ENCODE measurements at places on chromosomes 16 and 17.
A peak's percentile ranks its signal among the peaks of the same experiment; 100 is the strongest.

GRCh38 chr17:66950325-66950724 lies 14.2 kb upstream of the CACNG4 start:
- no peak for DNase-seq

GRCh38 chr16:79154086-79154485 lies 446.5 kb downstream of the MAF start:
- no peak for DNase-seq

DNA sequence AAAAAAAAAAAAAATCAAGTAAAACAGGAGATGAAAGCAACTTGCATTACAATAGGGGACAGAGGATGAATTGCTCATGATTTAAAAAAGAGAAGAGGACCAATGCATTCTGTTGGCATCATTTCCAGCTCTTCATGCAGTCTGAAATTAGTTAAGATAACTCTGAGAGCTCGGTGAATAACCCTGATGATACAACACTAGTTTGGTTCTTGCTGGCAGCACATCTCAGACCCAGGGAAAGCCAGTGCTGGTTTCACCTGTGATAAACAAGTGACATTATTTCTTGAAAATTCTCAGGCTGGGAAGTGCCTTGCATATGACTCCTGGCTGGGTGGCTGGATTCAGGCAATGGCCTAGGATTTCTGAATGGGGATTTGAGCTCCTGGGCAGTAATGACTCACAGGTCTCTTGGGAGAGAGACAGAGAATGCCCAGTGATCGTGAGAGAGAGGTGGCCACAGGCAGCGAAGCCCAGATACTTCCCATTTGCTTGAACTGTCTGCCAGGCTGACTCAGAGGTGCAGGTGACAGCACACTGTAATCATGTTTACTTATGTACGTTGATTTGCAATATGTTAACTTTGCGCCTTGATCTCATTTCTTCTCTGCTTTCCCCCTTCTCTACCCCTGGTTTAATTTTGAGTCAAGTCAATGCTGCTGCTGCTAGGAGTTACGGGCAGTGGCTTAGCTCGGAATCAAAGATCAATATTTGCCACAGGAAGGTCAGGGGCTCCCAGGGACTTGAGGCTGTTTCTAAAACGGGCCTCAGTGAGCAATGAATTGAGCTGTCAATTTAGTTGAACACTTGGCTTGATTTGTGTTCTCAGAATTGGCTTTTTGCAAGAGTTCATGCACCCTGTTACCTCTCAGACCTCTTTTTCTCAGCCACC lies 27.1 kb downstream of the ARSG start:
- DNase-seq: no peak

DNA sequence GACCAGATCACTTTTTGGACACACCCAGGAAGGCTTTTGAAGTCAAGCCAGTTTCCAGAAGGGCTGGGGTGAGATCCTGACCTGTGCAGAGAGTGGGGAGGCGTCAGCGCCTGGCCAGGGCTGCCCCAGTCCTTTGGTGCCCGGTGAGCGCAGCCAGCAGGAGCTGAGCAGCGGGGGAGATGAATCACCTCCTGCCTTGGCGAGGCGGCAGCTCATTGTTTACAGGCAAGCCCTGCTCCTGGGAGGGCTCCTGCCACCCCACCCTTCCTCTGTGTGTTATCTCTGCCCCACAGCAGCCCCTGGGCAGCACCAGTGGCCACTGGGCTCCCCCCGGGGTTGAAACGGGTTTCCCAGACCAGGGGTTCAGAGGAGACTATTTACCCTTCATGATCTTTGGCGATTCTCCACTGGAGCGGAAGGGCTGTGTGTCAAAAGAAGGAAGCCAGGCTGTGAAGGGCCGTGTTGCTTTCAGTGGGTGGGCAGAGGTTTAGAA lies 14.1 kb upstream of the ITGB4 start:
- no peak for DNase-seq

DNA sequence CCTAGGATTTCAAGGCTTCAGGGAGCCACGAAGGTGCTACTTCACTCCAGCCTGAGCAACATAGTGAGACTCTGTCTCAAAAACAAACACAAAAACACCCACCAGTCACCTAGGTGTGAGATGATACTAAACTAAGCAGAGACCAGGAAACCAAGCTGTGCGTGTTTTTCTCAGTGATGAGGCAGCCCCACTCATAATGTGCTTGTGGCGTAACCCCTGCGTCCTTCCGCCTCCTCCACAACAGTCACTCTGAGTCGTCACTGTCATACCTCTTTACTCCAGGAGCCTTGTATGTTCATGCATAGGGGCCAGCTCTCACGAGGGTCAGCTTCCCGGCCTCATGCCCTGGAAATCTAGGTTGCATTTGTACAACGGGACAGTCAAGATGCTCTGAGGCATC lies 31.1 kb upstream of the SLC47A1 start:
- DNase-seq: no peak

DNA sequence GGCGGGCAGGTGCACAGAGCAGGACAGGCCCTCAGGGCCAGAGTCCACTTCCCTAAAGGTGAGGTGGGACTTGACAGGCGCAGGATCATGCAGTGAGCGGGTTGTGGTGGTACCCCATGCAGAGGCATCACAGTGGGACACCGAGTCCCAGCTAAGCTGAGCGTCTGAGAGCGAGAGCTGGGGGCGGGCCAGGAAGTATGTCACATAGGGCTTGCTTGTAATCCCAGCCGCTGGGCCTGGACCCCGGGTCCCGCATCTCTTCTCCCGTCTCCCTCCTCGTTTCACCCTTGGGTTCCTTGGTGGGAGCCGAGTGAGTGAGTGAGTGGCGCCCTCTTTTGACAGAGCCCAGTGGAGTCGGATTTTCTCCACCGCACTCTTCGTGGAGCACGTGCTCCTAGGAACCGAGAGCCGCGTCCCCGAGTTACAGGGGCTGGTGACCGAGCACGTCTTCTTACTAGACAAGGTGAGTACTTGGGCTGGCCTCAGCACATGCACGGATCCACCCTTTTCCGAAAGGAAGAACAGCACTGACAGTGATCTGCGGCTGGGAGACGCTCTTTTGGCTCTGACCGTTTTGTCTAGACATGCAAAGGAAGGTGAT lies 50.8 kb upstream of the ENDOV start:
- DNase-seq: peak; percentile 26

- no peak for DNase-seq
Measured at GRCh38 chr16:84418056-84418849, 49.9 kb downstream of the ATP2C2 start.

GRCh38 chr16:9095656-9096397 lies 4.4 kb downstream of the HAPSTR1 start:
- no peak for DNase-seq

DNA sequence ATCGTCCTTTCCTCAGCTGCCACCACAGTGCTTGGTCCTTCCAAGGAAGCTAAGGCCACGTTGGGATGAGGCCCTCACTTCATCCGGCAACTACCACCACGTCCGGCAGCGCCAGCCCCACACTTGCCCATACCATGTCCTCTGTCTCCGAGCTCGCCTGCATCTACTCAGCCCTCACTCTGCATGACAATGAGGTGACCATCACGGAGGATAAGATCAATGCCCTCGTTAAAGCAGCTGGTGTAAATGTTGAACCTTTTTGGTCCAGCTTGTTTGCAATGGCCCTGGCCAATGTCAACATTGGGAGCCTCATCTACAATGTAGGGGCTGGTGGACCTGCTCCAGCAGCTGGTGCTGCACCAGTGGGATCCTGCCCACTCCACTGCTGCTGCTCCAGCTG lies 44.9 kb downstream of the TTC19 start:
- no peak for DNase-seq

DNA sequence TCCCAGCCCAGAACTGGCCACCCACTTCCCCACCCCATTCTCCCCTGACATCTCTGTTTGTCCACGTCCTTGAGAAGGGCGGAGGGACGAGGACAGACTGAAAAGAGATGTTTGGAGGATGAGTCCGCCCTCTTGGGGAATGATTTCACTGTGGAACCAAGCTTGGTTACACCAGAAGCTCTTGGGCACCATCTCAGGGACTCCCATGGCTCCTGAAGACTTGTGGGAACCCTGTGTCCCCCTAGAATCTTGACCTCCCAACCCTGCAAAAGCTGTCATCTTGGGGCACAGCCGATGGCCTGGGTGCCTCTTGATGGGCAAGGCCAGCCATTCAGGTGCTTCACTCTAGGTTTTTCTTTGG lies 25.9 kb upstream of the LITAF start:
- DNase-seq: no peak

- DNase-seq: no peak
Measured at GRCh38 chr17:3005696-3006095, 57.7 kb downstream of the OR1D5 start.

- no peak for DNase-seq
Measured at GRCh38 chr17:50952013-50952412, 85.9 kb upstream of the TOB1 start.

DNA sequence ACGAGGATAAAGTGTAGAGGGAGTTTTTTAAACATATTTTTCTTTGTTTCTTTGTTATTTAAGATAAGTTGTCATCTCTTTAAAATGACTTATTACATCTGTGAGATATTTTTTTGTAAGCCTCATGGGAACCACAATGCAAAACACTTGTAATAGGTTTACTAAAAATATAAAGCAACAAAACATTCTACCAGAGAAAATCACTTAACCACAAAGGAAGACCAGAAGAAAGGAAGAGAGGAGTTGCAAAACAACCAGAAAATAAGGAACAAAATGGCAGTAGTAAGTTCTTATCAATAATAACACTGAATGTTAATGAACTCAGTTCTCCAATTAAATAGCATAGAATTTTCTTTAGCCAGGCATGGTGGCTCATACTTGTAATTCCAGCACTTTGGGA lies 22.9 kb downstream of the DHRS7B start:
- DNase-seq: no peak

- DNase-seq: peak; percentile 35
Measured at GRCh38 chr17:18033442-18034099, 5.4 kb downstream of the ATPAF2 start.

DNA sequence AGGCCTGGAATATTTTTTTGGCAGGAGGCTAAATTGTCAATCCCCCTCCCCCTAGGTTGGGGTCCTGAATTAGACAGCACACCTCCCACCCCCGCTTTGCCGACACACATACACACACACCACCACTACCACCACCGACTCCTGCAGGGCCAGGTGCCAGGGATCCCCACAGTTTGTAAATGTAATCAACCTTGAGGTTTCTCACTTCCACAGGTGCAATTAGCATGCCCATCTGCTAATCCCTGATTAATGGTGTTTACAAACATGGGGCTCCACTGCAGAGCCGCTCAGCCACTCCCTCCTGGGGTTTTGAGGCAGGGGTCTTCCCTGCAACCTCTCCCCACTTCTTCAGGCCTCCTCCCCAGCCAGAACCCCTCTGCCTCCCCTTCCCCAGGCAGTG lies 11.8 kb downstream of the MRM1 start:
- no peak for DNase-seq

GRCh38 chr17:73902416-73903181 lies 258.4 kb upstream of the SDK2 start:
- no peak for DNase-seq

DNA sequence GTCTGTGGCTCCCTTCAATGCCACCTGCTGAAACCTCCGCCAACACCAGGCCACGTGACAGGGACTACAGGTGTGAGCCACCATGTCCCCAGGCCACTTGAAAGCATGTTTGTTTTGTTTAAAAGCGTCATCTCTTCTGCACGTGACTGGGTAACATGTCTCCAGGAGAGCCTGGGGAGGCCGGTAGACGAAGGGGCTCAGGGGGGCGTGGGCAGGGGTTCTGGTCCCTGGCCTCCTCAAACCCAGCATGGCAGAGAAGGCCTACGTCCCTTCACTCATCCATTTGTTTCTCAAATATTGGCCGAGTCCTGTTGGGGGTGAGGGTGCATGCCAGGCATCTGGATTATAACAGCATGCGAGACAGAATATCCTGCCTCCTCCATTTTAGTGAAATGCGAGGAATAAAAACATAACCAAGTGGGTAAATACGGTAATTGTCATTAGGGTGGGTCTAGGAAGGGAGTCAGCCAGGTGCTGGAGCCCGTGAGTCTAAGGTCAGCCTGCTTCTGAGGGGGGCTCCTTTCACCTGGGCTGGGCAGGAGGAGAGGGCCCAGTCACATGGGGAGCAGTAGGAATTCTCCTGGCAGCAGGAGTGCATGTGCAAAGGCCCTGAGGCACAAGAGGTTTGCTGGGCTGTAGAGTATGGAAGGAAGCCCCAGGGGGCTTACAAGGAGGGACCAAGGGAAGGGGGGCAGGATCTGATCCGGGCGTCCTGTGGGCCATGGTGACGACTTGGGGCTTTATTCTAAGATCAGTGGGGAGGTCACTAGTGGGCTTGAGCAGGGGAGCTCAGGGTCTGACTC lies 26.8 kb upstream of the CIBAR2 start:
- no peak for DNase-seq

GRCh38 chr17:59642565-59642964 lies 22.9 kb downstream of the CLTC start:
- DNase-seq: no peak

GRCh38 chr17:4195306-4195705 lies 52.3 kb downstream of the CYB5D2 start:
- DNase-seq: no peak

- no peak for DNase-seq
Measured at GRCh38 chr16:27381974-27382855, 19.8 kb upstream of the IL21R start.

DNA sequence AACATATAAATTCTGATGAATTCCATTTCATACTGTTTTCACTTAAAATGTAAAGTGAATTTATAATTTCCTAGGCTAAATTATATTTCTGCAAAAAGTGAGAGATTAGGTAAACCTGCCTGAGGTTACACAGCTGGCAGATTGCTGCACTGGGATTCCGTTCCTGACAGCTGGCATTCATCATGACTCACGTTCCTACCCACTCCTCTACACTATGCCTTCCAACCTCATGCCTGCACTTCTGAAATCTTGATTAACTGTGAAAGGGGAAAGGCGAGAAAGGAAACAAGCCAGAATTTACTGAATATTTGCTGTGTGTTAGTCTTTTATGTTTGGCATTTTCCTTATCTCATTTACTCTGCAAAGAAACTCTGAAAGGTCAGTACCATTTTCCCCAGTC lies 73.3 kb upstream of the MON1B start:
- DNase-seq: no peak

DNA sequence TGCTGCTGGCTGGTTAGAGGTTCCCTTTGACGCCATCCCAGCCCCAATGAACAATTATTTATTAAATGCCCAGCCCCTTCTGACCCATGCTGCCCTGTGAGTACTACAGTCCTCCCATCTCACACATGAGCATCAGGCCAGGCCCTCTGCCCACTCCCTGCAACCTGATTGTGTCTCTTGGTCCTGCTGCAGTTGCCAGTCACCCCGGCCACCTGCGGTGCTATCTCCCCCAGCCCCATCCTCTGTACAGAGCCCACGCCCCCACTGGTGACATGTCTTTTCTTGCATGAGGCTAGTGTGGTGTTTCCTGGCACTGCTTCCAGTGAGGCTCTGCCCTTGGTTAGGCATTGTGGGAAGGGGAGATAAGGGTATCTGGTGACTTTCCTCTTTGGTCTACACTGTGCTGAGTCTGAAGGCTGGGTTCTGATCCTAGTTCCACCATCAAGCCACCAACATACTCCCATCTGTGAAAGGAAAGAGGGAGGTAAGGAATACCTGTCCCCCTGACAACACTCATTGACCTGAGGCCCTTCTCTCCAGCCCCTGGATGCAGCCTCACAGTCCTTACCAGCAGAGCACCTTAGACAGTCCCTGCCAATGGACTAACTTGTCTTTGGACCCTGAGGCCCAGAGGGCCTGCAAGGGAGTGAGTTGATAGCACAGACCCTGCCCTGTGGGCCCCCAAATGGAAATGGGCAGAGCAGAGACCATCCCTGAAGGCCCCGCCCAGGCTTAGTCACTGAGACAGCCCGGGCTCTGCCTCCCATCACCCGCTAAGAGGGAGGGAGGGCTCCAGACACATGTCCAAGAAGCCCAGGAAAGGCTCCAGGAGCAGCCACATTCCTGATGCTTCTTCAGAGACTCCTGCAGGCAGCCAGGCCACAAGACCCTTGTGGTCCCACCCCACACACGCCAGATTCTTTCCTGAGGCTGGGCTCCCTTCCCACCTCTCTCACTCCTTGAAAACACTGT lies 11.3 kb downstream of the CX3CL1 start:
- DNase-seq: no peak
